ENCODE measurements at places on chromosomes 2 and 18.

DNA sequence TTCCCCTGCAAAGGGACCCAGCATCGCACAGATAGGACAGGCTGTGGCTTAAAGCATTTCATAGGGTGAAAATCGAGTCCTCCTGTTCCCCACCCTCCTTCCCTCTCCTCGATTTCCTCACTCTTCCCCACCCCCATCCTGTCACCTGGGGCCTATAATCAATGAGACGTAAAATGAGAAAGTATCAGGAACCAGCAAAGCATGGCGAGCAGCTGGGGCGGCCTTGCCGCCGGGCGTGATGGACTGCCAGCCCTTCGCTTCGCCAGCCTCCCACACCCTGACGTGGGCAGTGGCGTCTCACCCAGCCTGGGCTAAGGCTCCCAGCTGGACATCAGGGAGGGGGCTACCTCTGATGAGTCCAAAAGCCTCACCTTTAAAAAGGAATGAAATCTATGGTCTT lies 11.1 kb downstream of the SLC30A3 start:
- DNase-seq, result no peak

- DNase-seq, result no peak
These were observed 68.1 kb upstream of the PELI1 start for GRCh38 chr2:64212346-64212745.

GRCh38 chr2:160252278-160252887 lies 52.3 kb upstream of the ITGB6 start:
- no peak for DNase-seq

GRCh38 chr2:60522462-60522861 lies 31.0 kb downstream of the BCL11A start:
- DNase-seq, result no peak

DNA sequence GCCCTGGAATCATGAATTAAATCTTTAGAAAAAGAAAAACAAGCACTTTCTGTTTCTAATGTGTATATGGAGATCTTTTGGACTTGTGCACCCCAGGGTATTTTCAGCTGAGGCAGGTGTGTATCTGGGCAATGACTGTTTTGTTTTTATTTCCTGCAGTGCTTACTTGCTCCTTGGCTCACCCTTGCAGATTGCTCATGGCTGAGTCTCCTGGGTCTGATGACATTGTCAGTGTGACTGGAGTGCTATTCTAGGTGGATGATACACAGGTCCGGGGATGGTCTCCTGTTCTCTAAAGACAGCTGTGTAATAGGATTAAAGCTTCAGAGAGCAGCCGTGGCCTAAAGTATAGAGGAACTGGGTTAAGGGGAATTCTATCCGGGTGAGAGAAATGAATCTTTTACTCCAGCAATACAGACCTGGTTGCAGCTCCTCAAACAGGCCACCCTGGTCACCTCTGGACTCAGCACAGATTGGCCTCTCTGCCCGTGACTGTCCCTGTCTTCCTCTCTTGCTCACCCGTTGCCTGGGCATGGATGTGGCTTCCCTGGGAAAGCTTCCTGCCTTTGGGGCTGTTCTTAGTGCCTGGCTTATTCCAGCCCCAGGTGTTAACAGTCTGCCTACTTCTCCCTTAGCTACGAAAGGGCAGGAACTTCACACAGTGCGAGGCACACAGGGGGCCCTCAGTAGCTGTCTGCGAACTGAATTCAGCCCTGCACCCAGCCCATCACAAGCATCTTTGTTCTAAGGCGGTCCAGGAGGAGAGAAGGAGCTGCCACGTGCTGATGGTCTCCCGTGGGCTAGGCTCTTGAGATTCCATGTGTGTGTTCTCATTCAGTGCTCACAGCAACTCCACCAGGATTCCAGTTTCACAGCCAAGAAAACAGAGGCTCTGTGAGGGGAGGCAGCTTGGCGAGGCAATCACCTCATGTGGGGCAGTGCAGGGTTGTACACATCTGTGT lies 84.3 kb downstream of the ACOXL start:
- DNase-seq, result no peak

- no peak for DNase-seq
These were observed 95.8 kb downstream of the SLC25A12 start for GRCh38 chr2:171798156-171798820.

GRCh38 chr2:86439879-86440630 lies 1.1 kb upstream of the KDM3A start:
- DNase-seq, result no peak

- no peak for DNase-seq
These were observed 241.1 kb upstream of the VWC2L start for GRCh38 chr2:214169736-214170135.

GRCh38 chr2:170530284-170530745 lies 184.8 kb upstream of the SP5 start:
- DNase-seq, result no peak

- no peak for DNase-seq
These were observed 16.0 kb upstream of the ACTR3 start for GRCh38 chr2:113873867-113874266.

DNA sequence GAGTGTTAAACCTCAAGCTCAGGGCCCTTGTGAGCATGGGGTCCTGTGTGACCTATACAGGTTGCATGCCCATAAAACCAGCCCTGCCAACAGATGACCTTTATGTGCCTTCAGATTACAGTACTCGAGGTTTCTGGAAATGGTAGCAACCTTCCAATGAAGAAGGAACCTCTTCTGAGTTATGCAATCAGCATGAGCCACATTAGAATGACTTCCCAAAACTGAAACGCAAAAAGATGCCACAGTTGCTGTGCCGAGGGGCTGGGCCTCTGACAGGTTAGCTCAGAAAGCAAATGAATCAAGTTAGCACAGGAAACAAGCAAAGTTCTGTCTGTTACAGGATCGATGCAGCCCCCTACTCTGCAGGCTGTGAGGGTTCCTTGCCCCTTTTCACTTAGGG lies 37.7 kb downstream of the TGFA start:
- DNase-seq, result no peak

GRCh38 chr18:79410731-79411613 lies 15.2 kb downstream of the NFATC1 start:
- no peak for DNase-seq

GRCh38 chr2:84386336-84387040 lies 72.6 kb downstream of the SUCLG1 start:
- no peak for DNase-seq

- DNase-seq, result no peak
These were observed 1280.6 kb upstream of the NRXN1 start for GRCh38 chr2:52312486-52312885.

GRCh38 chr2:31270822-31271231 lies 36.9 kb downstream of the EHD3 start:
- DNase-seq, result no peak

GRCh38 chr2:132391378-132391777 lies 25.2 kb upstream of the GPR39 start:
- DNase-seq, result no peak

DNA sequence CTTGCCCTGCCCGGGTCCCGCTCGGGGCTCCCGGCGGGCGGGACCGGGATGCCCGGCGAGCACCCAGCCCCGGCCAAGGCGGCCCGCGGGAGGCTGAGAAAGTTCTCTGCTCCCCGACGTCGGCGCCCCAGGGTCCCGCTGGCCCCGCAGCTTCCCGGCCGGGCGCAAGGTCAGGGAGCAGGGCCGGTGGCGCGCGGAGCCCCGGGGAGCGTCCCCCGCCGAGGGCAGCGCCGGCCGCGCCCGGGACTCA lies 331 bp downstream of the SERPINE2 start:
- DNase-seq, result no peak

GRCh38 chr2:236311286-236311685 lies 47.1 kb upstream of the ASB18 start:
- DNase-seq, result no peak

- no peak for DNase-seq
These were observed 27.7 kb upstream of the STRN start for GRCh38 chr2:36993841-36994620.

DNA sequence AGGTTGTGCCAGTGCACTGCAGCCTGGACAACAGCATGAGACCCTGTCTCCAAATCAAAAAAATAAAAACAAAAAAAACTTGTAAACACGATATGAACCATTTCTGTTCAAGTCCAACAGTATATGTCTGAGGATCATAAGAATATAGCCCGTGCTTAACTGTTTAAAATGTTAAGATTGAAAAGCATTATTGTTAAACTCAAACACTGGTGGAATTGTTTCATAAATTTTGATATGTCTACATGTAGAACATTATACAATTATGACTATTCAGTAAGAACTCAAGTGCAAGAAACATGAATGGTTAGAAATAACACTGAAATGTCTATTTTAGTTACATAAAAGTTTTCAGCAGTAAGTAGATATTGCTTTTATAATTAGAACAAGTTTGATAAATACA lies 29.7 kb downstream of the PPIG start:
- DNase-seq, result no peak

DNA sequence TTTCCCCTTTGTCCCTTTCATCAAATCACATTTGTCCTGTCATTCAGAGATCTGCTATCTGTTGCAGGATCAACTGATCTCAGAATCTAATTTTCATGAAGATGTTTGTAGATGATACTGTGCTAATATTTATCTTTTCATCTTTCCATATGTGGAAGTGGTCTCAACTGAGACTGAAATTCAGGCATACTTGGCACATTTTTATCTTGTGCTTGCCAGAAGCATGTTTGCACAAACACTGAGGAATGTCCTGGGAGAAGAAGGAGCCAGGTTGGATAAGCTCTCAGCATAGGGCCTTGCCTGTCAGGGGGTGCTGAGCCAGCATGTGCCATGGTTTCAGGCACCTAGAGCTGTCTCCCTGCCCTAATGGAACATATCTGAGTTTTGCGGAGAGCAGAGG lies 24.5 kb upstream of the MMADHC start:
- DNase-seq, result no peak

GRCh38 chr2:71385012-71385411 lies 53.4 kb downstream of the ZNF638 start:
- no peak for DNase-seq

DNA sequence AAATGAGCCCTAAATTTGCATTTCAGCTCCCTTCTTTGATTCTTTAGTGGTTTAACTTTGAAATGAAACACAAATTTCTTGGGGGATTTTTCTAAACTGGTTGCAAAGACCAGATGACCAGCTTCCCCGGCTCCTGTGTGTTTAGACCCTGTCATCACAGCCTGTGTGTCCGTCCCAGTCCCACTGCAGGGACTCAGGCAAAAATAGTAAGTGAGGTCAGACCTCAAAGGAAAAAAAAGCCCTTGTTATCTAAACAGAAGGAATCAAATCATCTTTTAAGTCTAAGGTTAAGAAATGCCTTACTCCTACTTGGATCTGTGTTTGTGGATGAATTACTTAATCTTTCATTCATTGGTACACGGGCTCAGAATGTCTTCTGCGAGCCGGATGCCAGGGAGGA lies 423.7 kb downstream of the LPIN1 start:
- no peak for DNase-seq

DNA sequence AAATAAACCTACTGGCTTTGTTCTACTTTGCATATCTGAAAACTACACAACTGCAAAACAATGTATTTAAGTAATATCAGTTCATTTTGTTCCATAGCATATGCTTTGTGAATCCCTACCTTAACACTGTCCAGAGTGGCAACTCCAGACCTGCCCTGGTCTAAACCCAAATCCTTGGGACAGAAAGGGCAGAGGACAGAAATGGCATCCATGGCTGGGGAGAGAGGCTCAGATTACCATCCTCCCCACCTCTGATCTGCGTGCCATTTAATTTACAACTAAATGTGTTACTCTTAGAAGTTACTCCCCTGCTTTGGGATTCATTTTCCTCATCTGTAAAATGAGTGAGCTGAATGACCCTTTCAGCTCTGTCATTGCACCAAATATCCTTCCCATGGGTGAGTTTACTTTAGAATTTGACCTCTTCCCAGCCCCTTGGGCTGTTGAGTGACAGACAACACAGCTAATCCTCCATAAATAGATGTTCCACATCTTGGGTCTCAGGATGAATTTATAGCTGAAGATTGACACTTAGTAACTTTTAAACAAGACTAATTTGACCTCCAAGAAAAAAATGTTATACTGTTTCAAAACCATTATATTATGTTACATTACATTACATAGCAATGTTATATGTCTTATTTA lies 20.1 kb upstream of the NEB start:
- DNase-seq, result no peak

GRCh38 chr2:63742580-63742976 lies 99.1 kb upstream of the UGP2 start:
- no peak for DNase-seq

GRCh38 chr18:35605686-35606417 lies 24.3 kb downstream of the GALNT1 start:
- DNase-seq, result no peak

DNA sequence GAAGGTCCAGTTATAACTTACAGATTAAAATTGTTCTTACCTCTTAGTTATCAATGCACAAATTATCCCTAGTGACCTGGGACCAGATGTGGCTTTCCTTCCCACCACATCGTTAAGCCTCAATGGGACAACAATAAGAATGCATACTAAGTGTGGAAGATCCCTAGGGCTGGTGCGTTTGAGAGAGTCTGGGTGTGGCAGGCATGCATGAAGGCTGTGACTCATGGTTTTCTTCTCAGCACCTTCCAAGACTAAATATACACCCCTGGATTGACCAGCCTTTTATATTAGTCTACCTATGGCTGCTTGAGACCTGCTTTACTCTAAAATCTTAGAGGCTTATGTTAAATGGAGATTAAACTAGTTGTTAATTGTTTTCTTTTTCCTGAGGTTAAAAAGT lies 261.7 kb upstream of the SLC14A2 start:
- DNase-seq, result no peak

- DNase-seq, result no peak
These were observed 8.9 kb downstream of the ZFP36L2 start for GRCh38 chr2:43217228-43218154.

DNA sequence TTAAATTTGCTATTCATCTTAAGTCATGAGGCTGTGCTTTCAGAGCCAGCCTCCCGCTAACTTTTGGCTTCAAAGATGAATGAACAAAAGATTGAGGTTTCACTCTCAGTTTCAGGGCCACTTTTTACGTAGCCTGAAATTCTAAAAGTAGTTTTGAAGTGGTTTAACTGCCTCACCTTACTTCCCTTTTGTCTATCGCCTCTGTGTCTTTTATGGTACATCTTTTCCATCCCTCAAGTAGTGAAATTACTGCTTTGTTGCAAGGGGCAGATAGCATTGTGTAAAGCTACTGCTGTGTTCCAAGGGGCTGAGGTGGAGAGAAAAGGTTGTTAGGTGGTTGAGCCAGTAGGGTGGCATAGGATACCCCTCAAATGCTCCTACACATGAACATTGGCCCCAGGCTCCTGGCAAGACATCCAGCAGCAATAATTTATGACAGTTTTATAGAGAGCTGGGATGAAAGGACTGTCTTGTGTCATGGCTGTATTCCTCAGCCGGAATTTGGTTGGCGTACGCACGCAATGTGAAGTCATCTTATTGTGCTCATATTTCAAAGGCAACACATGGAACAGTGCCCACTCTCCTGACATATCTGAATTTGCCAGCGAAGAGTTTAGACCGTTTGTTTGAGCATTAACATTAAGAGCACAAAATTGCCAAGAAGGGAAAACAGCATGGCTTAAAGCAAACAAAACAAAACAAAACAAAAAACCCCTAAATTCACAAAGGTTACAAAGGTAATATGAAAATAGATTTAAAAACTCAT lies 32.2 kb downstream of the QPCT start:
- DNase-seq, result no peak

DNA sequence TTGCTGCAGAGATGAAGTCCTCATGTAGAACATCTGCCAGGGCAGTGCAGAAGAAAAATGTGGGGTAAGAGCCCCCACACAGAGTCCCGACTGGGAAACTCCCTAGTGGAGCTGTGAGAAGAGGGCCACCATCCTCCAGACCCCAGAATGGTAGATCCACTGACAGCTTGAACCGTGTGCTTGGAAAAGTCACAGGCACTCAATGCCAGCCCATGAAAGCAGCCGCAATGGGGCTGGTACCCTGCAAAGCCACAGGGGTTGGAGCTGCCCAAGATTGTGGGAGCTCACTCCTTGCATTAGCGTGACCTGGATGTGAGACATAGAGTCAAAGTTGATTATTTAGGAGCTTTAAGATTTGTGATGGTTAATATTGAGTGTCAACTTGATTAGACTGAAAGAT lies 197.8 kb downstream of the CCDC102B start:
- DNase-seq, result no peak

Data from activated CD8-positive, alpha-beta memory T cell treated with anti-CD3 and anti-CD28 coated beads for 4 hours (primary cell).